ENCODE measurements at places on chromosomes 11 and 22. TPM values are rescaled to one million over a fixed set of nuclear protein-coding genes. Genes with fewer than 3 reads are reported as not detected.

TMA7B gene
- total RNA-seq, result not detected

SLC29A2 gene
- 0.64 TPM for total RNA-seq

- DNase-seq, result no peak
Measured at GRCh38 chr11:6110011-6110410, 2.5 kb downstream of the OR56B4 start.

GRCh38 chr22:19819208-19819910, 35.3 kb downstream of the GNB1L start:
- no peak for DNase-seq

GRCh38 chr11:15933886-15934625, 422.3 kb downstream of the SOX6 start:
- DNase-seq, result no peak

- DNase-seq, result no peak
Measured at GRCh38 chr11:63010934-63011439, 4.7 kb downstream of the SLC22A8 start.

PDE3B gene
- 0.32 TPM for total RNA-seq

DNA sequence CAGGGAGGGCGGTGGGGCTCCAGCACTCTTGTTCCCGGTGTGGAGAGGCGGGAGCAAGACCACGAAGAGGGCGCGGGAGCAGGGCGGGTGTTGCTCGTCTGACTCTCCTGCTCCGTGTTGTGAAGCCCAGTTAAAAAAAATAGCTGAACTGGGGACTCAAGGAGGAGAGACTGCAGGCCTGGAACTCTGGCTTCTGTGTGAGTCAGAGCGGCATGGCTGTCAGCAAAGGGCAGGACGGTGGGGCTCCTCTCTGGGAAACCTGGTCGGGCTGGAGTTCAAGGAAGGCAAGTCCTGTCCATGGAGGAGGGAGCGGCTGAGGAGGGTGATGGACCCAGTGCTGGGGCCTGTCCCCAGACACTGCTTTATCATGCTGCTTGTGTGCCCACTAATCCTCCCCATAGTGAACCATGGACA, 152.3 kb downstream of the FEZ1 start:
- peak; percentile 32 for DNase-seq

DNA sequence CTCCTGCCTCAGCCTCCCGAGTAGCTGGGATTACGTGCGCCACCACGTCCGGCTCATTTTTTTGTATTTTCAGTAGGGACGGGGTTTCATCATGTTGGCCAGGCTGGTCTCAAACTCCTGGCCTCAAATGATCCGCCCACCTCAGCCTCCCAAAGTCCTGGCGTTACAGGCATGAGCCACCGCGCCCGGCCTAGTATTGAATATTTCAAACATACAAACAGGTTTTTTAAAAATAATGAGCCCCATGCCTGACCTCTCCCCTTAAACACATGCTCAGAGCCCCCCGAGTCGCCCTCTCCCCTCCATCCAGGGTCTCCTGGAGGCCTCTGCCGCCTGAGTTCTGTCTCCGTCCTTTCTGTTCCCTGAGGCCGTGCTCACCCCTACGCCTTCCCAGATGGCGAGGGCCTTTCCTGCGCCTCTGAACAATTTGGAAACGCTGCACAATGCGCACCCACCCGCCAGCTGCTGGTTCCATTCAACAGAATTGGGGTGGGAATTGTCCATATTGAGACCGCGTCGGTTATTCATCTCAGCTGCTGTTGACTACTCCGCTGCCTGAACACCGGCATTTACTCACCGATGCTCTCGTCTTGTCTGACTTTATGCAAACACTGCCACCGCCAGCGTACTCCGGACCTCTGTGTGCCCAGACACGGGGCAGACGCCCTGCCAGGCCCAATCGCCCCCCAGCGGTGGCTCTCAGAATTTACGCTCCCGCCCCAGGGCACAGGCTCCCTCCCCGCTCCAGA, 13.6 kb upstream of the RNH1 start:
- DNase-seq, result no peak

GRCh38 chr11:134287561-134287960, 11.4 kb downstream of the GLB1L3 start:
- DNase-seq, result no peak

DNA sequence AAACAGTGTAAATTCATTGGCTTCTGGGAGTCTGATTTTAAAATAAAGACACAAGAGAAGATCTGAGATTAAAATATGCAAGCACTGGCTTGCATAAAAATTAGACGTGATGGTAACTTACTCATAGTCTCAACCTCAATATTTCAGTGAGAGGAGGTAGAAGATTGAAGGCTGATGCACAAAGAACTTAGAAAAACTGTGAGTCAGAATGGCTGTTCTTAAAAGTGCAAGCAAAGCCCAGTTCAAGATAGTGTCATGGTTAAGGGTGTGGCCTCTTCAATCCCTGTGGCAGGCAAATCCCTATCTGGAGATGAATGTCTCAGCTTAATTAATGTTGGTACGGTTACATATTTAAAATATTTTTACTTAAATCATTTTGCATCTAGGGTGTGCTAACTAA, 33.6 kb upstream of the FIBIN start:
- no peak for DNase-seq

- no peak for DNase-seq
Measured at GRCh38 chr11:70582886-70583641, 184.7 kb downstream of the CTTN start.

GRCh38 chr11:62577046-62577714, 3.5 kb upstream of the EEF1G start:
- no peak for DNase-seq

- no peak for DNase-seq
Measured at GRCh38 chr11:114251815-114252337, 44.3 kb upstream of the NNMT start.

DNA sequence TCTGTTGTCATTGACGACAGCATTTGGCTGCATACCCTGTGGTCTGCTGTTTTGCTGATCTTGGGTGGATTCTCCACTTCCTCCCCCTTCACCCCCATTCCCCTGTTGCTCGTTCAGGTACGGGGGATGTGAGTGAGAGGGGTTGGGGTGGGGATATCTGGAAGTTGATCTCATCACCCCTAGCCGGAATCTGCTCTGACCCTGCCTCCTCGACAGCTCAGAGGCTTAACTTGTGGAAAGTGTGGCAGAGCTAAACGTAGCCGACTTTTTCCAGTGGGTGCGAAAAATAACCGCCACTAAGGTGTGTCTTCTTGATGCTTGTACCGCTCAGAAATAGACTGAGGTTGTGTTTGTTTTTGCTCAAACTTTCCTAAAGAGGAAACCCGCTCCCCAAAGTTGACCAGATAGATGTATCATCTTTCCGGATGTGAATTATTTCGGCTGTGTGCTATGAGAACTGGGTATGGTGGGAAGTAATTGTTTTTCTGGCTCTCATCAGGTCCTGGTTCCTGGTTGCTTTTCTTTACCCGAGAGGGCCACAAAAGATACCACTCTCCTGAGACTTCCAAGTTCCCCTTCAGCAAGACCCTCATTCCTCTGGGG, 6.6 kb downstream of the ZBTB16 start:
- DNase-seq, result no peak

Measured in fibroblast of villous mesenchyme (primary cell).